Erythroblast (primary cell): ENCODE measurements at places on chromosomes 2 and 18.

DNA sequence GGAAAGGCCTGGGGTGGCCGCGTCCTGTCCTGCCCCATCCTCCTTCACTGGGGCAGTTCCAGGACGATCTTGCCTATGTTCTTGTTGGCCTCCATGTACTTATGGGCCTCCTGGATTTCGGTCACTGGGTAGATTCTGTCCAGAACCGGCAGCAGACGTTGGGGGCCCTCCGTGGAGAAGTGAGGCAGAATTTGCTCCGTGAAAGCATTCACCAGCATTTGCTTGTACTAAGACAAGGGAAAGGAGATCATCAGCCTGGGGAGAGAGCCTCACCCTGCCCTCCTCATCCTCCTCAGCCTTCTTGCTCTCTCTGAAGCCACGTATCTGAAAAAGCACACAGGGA lies 1.4 kb upstream of the SF3B6 start:
- peak; percentile 49 for DNase-seq

GRCh38 chr2:65728477-65729180 lies 296.2 kb upstream of the SPRED2 start:
- no peak for DNase-seq

- DNase-seq: no peak
Measured at GRCh38 chr2:120703330-120703994, 32.2 kb upstream of the GLI2 start.

DNA sequence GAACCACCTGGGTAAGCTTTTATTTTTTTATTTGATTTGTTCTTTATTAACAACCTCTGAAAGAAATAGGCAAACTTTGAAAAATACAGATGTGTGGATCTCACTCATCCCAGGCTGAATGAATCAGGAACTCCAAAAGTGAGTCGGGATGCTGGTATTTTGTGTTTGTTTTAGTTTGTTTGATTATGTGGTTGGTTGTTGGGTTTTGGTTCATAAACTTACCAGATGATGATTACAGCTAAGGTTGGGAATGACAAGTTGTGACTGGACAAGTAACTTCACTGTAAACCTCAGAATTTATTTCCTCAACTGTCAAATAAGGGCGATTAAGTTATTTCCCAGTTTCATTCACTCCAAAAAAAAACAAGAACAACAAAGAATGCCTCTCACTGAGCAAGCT lies 80.5 kb upstream of the KIF5C start:
- DNase-seq: no peak

DNA sequence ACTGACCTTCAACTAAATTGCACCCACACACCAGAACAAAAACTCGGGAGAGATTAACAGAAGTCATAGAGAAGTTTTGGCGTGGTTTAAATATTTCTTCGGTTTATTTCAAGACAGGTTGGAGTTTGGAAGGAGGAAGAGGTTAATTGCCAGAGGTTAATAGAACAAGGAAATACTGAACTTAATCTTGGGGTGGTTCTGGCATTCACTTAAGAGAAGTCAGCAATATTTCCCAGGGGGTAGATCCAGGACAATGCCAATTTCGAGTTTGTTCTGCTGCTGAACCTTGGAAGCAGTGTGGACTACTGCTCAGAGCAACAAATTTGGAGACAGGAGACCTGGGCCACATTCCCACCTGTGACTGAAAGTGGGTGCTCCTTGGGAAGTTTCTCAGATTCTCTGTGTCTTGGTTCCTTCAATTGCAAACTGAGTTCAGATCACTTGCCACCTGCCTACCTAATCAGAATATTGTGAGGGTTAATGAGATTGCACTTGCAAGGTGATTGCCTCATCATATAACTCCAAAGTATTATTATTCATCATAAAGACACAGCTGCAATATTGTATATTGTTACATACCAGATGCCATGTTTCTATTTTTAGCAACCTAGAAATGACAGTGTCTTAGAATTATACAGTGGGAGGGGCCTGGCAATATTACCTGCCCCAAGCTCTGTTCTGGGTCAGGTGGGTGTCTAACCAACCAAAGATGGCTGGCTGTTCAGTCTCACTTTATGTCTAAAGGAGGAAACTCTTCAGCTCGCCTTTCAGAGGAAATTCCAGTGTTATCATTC lies 217.4 kb downstream of the CDCA7 start:
- no peak for DNase-seq

GRCh38 chr2:179181002-179181401 lies 83.6 kb downstream of the SESTD1 start:
- DNase-seq: no peak

DNA sequence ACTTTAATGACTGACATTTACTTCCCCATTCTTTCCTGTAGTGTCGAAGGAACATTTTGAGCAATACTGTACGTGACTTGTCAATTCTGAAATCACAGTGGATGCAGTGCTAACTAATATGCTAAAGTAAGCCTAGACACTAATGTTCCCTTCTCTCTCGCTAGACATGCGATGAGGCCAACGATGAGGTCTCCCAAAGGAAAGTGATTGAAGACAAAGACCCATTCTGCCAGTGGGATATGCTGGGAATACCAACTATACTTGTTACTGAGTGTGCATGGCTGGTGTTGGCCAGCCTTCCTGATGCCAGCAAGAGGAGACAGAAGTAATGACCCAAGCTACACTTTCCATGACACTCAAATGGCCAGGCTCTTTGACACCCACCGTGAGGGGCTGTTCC lies 2.5 kb upstream of the SERPINE2 start:
- no peak for DNase-seq

DNA sequence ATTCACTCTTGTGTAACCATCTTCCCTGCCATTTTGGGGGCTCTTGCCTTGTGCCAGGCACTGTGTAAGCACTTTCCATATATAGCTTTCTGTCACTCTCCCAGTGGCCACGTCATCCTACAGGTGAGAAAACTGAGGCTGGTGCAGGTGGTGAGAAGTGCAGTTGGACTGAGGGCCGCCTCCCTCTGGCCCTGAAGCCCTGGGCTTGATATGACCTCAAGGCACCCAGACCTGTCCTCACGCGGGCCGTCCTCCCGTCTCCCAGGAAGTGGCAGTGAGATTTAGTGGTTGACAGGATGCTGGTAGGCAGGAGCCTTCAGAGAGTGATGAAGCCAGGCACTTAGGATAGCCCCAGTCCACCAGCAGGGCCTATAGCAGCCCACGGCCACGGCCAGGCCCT lies 30.5 kb downstream of the MAL start:
- DNase-seq: no peak
